ENCODE measurements at places on chromosomes 12 and 14.
A peak's percentile ranks its signal among the peaks of the same experiment; 100 is the strongest.

DNA sequence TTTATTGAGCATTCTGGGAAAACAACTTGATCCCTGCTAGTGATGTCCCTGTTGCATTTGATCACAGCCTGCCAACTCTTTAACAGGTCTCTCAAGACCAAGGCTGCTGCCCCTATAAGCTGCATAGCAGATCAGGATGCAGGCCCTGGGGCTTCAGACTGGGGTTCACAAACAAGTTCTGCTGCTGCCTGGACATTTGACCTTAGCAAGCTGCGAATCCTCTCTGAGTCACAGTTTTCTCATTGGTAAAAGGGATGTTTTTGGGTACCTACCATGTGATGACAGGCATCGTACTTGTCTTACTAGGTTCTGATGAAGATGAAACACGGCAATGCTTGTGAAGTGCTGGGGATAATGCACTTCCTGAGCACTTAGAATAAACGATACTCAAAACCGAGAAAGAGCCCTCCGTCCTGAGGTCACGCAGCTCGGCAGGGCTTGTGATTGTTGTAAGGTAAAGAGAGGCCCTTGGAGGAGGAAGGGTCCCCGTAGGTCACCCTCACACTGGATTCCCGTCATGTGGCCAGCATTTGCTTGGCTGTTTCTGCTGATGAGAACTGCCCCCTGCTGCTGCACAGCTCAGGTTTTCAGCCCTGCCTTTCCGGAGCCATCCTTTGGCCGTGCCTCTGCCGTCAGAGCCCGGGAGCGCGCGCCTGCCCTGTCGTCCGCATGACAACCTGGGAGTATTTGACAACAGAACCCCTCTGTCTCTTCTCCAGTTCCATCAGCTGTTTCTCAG lies 39.1 kb downstream of the TSPAN9 start:
- no peak for DNase-seq

- no peak for DNase-seq
Observed at GRCh38 chr12:5264006-5264405, 167.9 kb upstream of the NTF3 start.

DNA sequence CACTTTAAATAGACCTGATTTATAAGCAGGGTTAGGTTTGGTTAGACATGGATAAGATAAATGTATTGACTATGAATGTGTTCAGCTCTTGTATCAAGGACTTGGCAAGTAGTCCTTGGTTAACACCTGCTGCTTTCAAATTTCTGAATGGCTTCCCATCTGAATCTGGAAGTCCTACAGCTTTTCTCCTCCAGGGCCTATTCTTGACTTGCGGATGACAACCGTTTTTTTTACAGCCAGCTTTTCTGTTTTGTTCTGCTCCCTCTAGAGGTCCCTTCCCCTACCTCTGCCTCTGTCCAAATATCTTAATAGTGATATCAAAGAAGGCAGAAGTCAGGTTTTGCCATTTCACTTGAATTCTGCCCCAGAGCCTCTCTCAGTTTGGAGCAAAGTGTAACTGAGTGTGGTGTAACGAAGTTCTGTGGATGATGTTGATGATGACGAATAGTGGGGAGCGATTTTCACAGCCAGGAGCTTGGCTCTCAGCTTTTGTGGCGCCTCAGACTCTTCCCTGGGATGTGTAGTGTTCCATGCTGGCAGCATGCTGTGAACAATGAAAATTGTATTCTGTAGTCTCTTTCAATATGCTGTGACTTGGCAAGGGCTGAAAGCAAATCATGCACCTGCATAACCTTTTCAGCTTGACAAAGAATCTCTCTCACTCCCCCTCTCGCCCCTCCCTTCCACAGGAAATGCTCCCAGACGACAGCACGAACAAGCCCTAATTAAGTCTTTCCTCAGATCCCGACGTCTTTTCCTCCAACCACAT lies 5.0 kb upstream of the SLC4A8 start:
- no peak for DNase-seq

- no peak for DNase-seq
Observed at GRCh38 chr12:111387747-111388323, 17.9 kb upstream of the SH2B3 start.

DNA sequence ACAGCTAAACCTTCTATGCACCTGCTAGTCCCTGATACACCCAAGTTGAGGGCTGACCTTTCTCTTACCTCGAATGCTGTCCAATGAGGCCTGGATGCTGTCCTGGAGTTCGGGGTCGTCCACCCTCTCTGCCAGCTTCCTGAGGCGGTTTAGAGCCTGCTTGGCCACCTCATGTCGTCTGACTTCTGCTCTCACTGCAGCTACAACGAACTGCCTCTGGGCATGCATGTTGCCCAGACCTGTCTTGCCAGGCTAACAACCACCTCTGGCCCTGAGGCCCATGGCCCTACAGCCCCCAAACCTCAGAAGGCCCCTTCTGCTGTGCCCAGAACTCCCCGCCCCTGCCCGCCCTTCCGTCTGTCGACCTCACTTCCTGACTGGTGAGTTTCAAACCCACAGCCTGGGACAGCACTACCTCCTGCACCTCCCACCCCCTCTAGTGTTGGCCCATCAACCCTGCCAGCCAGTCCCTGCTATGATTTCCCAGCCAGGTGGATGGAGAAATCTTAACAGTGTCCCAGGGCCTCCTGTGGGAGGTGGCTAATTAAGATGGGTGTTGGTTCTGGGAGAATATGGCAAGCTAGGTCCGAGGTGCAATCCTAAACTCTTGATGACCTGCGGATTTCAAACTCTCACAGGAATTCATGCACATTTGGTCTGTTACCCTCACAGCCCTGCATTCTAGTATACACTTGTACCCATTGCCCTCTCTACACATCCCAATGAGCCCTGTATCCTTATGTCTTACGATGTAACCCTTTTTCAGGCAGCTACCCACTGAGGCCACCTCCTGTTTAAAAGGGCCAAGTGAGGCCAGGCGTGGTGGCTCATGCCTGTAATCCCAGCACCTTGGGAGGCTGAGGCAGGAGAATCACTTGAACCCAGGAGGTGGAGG lies 2.7 kb upstream of the TSPAN31 start:
- no peak for DNase-seq

DNA sequence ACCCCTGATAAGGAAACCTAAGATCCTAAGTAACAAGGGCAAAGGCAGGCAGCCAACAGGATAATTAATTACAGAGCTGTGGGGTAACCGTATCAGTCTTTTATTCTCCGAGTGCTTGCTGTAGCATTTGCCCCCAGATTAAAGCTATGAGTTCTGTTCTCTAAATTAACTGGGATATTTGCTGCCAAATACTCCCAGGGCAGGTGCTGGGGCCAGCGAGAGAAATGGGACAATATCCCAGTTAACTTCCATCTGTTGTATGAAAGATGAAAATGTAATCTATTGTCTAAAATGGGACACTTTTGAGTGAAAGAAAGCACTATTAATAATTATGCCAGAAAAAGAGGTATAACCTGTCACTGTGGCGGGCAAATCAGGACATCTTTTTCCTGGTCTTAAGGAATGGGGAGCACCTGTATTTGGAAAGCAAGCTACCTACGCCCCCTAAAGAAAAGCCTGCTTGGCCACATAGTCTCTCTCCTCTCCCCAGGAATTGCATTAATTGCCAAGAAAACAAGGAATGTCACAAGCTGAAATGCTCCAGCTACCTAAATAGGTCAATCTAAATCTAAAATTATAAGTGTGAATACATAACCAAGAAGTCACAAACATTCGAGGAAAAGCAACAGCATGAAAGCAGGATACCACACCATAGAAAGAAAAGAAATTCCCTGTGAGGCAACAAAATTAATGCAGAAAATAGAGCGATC lies 26.7 kb upstream of the CFAP54 start:
- no peak for DNase-seq

- DNase-seq, result no peak
Observed at GRCh38 chr14:76583805-76584204, 177.5 kb upstream of the VASH1 start.

DNA sequence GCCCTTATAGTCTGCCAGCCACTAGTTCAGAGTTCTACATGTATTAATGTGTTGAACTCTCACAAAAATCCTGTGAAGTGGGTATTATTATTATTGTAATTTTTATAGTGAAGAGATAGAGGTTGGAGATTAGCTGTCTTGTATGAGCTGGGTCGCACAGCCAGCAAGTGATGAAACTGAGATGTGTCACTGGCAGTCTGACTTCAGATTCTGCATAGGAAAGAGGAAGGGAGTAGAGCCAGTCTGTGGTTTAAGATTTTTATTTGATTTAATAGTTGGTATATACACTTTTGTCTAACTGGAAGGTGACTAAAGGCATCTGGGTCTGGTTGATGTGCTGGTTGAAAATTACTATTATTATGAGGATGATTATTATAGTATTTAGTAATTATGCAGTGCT lies 5.8 kb upstream of the FRS2 start:
- DNase-seq, result no peak

DNA sequence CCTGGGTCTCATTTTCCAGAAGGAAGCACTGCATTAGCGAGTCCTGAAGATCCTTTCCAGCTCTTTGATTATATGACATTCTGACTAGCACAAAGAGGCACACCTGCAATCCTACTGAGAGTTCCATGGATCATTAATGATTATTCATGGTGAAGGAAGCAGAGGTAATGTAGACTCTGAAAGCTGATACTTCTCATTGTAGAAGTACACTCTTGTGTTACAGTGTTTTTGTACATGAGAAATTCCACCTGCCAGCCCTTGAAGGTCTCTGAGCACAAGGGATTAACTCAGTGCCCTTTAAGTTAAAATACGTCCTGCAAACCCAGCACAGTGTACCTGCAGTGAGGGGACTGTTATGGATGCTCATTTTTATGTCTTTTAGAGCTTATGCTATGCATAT lies 558.8 kb upstream of the FBXO33 start:
- DNase-seq, result no peak

GRCh38 chr12:64600164-64600561 lies 10.1 kb upstream of the RASSF3 start:
- no peak for DNase-seq

DNA sequence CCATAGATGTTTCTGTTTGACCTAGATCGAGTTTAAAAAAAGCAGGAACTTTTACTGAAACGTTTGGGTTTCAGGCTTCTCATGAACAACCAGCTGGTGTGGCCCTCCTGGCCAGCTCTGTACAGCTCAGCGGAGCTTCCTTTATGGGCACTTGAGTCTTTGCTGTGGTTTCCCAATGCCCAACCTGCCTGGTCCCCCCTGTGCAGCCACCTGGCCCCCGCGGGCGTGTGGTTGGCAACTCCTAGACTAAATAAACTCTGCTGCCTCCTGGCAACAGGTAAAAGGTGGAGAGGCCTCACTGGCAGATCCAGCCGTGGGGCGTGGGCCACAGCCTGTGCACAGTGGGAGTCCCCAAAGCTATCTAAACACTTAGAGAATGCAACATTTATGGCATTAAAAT lies 38.7 kb downstream of the ADGRD1 start:
- DNase-seq, result no peak

DNA sequence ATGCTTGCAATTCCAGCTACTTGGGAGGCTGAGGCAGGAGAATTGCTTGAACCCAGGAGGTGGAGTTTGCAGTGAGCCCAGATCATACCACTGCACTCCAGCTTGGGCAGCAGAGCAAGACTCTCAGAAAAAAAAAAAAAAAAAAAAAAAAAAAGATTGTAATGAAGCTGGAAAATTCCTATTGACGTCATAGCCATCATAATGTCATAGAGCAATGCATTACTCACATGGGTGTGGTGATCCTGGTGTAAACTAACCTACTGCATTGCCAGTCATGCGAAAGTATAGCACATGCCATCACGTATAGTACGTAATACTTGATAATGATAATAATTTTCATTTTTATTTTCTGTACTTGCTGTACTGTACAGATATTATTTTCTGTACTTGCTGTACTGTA lies 42.7 kb upstream of the NID2 start:
- no peak for DNase-seq

- no peak for DNase-seq
Observed at GRCh38 chr12:67452119-67452805, 183.1 kb downstream of the CAND1 start.

DNA sequence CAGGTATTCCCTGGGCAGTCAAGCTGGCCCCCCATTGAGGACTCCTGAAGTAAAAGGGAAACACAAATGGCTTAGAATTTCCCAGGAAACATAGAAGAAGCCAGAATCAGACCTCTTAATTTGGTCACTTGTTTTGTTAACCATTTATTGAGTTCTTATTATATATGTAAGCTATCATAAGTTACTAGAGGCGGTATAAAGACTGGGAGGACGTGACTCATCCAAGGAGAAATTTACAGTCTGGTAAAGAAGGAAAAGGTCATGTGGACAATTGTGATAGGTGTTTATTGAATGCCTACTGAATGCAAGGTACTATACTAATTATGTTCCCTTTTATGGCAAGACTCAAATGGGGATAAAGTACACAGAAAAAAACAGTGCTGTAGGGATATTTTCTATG lies 146.7 kb downstream of the DYRK2 start:
- no peak for DNase-seq

DNA sequence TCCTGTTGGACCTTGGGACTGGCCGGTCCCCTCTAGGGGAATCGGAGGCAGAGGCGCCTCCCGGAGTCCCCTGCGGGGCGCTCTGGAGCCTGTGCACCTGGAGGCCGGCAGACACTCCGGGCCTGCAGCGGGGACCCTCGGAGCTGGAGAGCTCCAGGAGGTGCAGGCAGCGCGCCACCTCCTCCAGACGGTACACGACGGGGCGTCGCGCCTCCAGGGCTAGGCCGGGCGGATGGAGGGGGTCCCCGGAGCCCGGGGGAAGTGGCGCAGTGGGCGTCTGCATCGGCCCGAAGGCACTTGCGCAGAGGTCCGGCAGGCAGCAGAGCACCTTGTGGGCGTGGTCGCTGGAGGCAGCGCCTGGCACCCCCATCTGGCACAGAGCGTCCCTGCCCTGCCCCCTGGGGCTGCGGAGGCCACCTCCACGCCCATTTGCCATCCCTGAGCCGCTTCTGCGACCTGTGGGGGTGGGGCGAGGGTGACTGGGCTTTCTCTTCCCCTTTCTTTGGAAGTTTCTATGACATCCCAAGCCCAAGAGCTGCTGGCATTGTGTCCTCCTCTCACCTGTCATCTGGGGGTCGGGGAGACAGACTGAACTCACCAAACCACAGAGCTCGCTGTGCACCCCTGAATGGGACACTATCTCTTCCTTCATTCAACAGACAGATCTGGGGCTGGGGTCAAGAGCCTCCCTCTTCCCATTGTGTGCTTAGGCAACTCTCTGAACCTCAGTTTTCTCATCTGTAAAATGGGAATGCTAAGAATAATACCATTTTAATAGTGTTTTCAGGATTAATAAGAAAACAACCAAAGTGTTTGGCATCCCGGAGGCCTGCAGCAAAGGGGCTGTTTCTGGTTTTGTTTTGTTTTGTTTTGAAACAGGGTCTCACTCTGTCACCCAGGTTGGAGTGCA lies 37.5 kb upstream of the CORO1C start:
- DNase-seq, result no peak

- peak; percentile 90 for DNase-seq
Observed at GRCh38 chr14:99809360-99809759, 16.1 kb downstream of the EML1 start.

- no peak for DNase-seq
Observed at GRCh38 chr14:50846226-50846880, 15.4 kb upstream of the NIN start.

DNA sequence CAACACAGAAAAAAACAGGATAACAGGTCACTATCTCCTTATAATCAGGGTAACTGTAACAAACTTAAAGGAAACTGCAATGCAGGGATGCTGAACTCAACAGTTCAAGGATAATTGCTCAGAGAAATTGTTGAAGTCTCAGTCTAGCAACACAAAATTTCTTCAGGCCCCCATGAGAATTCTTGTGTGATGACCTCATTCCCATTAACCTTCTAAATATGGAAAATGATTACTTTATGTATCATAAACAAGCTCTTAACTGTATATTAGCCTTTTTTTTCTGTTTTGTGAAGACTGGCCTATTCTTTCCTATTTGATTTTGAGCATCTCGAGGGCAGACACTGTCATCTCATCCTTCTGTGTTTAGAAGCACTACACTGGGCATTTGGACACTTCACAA lies 47.1 kb downstream of the IGF1 start:
- DNase-seq, result no peak

GRCh38 chr14:90263748-90264449 lies 7.5 kb downstream of the PSMC1 start:
- no peak for DNase-seq
